ENCODE measurements at places on chromosomes 1 and 21.

DNA sequence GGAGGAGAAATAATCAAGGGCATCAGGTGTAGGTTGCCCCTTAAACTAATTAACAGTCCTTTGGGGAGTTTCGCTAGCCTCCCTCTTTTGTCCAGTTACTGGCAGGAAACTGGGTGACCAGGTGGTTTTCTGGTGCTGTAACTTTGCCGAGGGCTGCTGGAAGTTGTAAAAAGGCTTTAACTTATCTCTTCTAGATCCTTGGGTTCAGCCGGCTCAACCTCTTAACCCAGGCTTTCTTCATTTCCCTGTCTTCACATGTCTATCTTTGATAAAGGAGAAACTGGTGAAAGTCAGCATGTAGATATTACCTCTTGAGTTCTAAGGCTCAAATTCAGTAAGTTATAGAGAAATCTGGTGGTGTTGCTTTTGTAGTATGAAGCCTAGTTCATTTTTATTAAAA, 289.7 kb upstream of the NRIP1 start:
- DNase-seq = no peak

DNA sequence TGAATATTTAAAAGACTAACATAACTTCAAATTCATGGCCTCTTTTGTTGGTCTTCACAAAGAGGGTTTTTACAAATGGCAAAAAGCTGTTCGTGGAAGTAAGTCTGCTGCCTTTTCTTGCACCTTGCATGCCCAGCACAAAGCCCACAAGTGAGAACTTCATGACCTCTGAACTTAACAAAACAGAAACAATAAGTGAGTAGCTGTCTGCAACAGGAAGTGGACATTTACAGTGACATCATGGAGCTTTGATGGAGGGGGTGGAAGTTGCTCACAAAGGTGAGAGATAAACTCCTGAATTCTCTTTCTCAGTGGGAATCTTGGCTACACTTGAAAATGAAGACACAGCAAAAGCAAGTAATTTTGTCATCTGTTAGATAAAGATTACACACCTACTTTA, 303.3 kb upstream of the DEPDC1 start:
- no peak for DNase-seq

DNA sequence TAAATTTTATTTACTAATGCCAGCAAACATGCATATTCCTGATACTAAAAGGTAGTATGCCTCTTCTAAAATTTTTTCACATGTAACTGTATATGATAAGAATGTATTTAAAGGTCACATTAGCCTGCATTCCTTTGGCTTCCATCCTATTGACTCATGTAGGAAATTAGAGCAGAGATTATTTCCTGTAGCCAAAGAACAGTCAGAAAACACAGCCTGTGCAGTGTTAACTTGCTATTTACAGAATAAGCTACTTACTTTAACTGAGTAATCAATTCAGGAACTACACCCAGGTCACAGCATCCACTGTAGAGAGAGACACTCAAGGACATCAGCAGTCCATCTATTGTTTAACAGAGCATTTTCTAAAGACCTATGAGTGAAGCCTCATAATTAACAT, 154.5 kb upstream of the ADGRL4 start:
- DNase-seq = no peak

GRCh38 chr21:16569679-16570078, 839.9 kb downstream of the USP25 start:
- DNase-seq = no peak

DNA sequence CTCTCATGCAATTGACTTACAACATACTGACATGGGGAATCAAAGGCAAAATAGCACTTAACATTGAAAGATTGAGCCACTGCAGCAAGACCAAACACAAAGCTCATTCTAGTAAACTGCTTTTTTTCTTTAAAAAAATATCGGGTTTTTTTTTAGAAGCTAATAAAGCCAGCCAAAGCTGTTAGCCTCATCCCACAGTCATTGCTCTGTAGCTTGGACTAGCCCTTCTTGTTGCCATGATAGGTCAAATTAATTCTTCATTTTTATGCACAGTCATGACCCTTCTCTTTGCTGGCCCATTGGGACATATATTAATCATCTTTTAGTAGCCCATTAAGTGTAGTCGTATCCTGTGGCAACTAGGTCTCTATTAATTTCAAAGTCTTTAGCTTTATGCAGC, 231.3 kb downstream of the ADGRL2 start:
- DNase-seq = no peak

GRCh38 chr1:236403905-236404696, 10.0 kb downstream of the EDARADD start:
- no peak for DNase-seq

DNA sequence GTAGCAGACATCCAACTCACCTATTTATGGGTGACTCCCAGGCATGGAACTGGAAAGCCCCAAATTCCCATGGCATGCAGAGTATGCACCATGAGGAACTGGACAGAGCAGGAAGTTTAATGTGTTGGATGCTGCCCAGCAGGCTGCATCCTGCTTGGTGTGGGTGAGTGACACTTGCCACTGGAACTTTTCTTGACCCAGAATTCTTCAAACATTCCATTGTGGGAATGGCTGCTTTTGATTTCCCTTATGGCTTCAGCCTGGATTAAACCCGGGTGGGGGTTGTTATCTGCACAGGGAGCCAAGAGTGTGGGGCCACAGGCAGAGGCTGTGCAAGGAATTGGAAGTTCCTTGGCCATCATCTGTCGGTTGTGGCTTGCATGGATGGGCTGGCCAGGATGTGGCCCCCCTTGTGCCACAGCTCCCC, 26.9 kb upstream of the BACE2 start:
- no peak for DNase-seq

- no peak for DNase-seq
Measured at GRCh38 chr1:111620441-111620971, 917 bp downstream of the RAP1A start.

GRCh38 chr1:180281490-180281889, 51.4 kb downstream of the LHX4 start:
- no peak for DNase-seq

- DNase-seq = no peak
Measured at GRCh38 chr21:45836694-45837670, 144.6 kb upstream of the COL6A1 start.

- DNase-seq = no peak
Measured at GRCh38 chr1:56975446-56975845, 9.6 kb upstream of the C8B start.

DNA sequence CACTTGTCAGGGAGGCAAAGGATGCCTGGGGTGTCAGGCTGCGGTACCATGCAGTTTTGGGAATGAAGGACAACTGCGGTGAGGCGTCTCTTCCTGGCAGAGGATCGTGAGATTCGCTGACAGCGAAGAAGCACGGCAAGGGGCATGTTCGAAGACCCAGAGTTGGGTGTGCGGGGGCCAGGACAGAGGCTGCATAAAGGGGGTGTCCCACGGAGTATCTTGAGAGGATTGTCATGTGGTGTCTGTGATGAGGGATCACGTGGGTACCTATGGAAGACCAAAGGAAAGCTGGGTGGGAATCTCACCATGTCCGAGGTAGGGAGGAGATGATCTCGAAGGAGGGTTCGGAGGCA, 372 bp downstream of the SLC25A44 start:
- DNase-seq = no peak

- no peak for DNase-seq
Measured at GRCh38 chr1:39369565-39369964, 121.9 kb upstream of the BMP8A start.

DNA sequence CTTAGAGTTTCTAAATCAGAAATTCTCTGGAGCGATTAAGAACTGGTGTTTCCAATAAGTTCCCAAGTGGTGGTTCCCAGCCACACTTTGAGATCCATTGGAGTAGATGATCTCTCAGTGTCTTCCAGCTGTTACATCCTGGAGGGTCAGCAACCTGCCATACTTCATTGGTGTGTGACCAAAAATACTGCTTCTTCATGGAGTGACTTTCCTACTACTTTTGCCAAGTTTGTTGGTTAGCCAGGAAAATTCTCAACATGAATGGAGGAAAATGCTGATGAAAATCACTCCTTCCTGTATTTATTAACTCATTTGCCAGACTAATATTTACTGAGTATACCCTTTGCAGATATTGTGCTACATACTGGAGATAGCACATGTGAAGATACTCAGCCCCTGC, 186.1 kb downstream of the FGGY start:
- DNase-seq = no peak

DNA sequence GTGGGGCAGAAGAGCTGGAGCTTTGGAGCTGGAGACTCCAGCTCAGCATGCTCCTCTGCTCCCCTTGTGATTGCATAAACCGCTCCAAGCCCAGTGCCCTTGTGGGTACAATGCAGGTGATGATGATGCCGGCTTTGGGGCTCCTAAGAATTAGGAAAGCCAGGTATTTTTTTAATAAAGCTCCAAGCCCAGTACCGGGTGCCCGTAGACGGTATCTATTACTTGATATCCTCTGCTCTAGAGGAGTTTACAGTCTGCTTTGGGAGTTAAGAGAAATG, 27.2 kb downstream of the TENT5C start:
- DNase-seq = no peak

DNA sequence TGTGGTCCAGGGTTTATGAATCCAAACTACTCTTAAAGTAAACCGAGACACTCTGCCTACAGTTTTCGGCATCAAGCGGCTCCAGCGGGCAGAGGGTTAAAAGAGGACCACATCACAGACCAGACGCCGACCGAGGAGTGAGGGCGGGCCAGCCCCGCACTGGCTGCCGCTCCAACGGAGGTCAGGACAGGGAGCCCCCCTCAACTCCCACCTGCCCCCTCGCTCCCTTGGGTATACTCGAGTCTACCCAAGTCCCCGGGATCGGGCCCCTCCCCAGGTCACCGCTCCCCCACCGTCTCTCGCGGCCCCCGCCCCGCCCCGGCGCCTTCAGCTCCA, 312 bp downstream of the ARNT start:
- DNase-seq = peak; percentile 47

DNA sequence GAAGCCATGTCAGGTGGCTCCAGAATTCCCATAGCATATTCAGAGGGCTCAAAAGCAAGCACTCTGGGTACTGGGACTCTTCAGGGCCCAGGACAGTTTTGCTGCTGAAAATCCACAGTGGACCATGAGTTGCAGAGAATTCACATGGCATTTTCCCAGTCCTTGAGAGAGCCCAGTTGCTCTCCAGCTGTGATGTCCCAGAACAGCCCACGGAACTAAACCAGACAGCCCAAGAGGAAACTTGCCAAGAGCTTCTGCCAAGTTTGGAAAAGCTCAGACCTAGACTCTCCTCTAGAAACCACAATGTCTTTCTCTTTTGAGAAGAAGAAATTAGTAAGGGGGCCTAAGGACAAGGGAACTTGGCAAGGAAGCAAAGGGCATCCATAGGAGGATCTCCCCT, 69.4 kb downstream of the RGS2 start:
- no peak for DNase-seq

DNA sequence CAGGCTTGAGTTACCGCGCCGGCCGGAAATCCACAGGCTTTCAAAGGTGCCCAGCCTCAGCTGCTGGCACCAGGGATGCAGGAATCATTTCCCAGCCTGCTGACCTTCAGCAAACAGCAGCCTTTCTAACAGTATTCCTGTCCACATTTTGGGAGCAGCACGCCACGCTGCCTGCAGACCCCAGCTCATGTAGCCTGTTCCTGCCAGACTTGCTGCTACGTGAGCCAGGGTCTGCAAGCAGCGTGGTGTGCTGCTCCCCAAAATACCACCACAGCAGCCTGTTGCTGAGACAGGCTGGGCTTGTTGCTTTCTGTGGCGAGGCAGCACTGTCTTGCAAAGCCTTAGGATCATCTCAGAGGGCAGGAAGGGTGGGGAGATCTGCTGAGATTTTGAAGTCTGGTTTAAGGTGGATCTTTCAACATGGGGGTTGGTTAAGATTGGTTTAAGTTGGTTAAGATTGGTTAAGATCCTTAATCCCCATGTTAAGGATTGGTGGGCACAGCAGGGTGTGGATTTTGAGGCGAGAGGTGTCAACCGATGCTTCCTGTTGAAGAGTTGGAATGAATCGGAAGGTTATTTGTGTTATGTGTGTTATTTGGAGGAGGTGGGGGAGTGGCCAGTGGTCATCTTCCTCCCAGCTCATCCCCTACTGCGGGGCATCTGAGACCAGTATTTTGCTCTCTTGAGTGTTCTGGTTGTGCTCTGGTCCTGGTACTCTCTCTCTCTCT, 12.9 kb downstream of the FAAH start:
- DNase-seq = no peak

GRCh38 chr1:121516234-121516967, 331.6 kb downstream of the SRGAP2C start:
- no peak for DNase-seq

DNA sequence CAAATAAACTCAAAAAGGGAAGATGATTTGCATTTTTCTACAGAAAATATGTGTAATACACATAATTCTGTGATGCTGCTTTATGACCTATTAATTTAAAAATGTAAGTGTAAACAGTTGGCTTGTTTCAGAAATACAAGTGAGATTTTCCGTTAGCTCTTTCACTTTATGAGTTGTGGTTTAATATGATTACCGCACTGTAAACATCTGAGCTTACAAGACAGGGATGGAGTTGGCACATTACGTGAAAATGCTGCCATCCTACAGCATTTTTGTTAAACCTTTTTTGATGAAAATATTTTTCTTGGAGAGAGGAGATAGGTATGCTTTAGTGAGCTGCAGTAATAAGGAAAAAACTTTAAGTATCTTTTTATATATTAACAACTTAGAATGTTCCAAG, 426.8 kb upstream of the ADAMTS5 start:
- no peak for DNase-seq

GRCh38 chr1:116847688-116848531, 61.8 kb upstream of the PTGFRN start:
- no peak for DNase-seq

DNA sequence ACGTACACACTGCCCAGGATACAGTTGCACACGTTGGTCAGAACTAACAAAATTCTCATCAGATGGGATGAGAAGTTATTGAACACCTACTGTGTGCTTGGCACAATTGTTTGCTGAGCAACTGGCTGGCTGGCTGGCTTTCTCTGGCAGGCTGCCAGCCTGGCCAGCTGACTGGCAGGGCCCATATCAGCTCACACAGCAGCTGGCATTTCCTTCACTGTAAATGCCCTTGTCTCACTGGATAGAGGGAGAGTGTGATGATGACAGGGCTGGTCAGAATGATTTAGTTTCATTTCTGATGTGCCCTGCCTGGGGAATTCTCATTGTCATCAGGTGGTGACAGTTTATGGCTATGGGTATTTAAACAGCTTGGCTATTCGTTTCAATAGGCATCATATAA, 15.8 kb downstream of the CAMK2N1 start:
- DNase-seq = no peak
